ENCODE measurements at places on chromosomes 7 and 10.

- no peak for DNase-seq
These were observed 26.6 kb downstream of the DIP2C start for GRCh38 chr10:662686-663465.

- DNase-seq, result no peak
These were observed 117.4 kb downstream of the INPP5A start for GRCh38 chr10:132654708-132655661.

- no peak for DNase-seq
These were observed 358.3 kb downstream of the AUTS2 start for GRCh38 chr7:69956541-69956940.

GRCh38 chr10:31346953-31347352 is 27.9 kb downstream of the ZEB1 start:
- DNase-seq, result no peak

GRCh38 chr7:96093435-96093834 is 228.5 kb downstream of the SLC25A13 start:
- no peak for DNase-seq

- no peak for DNase-seq
These were observed 143.8 kb upstream of the BMPER start for GRCh38 chr7:33761449-33762080.

GRCh38 chr7:74674166-74674565 is 16.6 kb downstream of the GTF2I start:
- no peak for DNase-seq

GRCh38 chr10:4012848-4013247 is 227.8 kb upstream of the KLF6 start:
- no peak for DNase-seq

- no peak for DNase-seq
These were observed 142.7 kb downstream of the ELFN1 start for GRCh38 chr7:1812509-1813393.

DNA sequence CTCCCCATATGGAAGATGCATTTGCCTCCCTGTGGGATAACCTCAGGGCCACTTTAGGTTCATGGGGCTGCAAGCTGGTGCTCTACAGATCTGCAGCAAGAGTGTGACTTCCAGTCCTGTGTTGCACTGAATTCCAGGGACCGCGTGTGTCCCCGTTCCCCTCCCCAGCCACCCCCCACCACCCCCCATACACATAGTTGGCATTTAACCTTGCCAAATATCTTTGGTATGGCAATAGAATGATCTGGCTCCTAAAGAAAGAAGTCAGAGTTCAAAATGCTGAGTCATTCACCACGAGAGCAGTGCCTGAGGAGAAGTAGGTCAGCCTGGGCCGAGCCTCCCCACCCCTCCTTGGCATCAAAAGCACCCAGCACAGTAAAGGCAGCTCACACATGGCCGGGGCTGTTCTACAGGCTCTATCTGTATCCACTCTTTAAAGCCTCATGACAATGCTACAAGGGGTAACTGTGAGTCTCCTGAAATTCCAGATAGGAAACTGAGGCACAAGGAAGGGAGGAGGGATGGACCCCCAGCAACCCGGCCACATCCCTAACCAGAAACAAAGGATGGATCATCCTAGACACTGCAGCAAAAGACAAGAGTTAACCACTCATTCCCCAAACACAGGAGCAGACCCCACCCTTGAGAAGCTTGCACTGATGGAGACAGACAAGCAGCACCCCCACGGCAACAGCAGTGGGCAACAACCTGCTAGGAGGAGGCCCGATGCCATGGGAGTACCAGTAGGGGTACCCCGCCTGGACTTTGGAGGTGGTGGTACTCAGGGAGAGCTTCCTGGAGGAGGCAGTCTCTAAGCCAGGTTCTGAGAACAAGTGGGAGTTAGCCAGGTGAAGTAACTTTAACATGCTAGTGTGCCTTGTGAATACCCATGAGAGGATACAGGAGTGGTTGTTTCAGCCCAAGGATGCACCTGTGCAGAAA is 70.3 kb upstream of the NANOS1 start:
- no peak for DNase-seq

- DNase-seq, result no peak
These were observed 197.5 kb downstream of the MALRD1 start for GRCh38 chr10:19245889-19246752.

DNA sequence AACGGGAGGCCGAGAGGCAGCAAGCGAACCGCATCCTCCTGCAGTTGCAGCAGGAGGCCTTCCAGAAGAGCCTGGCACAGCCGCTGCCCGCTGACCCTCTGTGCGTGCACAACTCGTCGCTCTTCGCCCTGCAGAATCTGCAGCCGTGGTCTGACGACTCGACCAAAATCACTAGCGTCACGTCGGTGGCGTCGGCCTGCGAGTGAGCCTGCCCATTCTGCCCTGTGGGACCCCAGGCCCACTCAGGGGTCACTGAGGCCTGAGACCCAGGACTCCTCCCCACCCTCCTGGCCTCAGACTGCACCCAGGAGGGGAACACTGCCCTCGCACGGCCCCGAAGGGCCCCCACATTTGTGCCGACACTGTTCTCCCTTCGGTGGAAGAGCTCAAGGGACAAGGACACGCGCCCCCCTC is 5.6 kb downstream of the TLX1 start:
- DNase-seq, result no peak

DNA sequence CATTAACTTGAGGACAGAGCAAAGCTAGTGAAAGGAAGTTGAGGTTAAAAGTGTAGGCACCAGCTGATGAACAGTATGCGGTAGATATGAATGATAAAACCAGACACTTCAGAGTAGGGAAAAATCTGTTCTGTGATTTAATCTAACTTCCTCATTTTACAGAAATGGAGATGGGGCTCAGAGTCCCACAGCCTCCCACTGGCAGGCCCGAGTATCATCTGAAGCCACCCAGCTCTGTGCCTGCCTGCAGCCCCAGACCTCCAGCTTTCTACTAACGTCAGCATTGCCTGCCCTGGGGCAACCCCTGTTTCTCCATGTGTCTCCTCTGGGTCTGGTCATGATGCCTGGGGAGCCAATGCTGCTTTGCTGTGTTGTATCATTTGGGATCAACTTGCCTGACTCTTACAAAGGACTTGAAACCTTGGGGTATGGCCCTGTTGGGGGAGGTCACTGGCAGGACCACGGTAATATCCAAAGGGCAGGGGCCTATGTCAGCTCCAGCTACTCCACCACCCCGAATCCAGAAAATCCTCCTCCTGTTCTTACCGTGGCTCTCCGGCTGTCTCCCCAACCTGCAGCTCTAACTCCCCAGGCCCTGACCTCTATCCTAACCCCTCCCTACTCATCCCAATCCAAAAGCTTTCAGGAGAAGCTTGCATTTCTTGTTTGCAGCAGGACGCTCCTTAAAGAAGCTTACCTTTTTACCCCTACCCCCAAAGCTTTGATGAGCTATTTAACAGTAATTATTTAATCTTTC is 56.2 kb upstream of the NPY start:
- DNase-seq, result no peak

DNA sequence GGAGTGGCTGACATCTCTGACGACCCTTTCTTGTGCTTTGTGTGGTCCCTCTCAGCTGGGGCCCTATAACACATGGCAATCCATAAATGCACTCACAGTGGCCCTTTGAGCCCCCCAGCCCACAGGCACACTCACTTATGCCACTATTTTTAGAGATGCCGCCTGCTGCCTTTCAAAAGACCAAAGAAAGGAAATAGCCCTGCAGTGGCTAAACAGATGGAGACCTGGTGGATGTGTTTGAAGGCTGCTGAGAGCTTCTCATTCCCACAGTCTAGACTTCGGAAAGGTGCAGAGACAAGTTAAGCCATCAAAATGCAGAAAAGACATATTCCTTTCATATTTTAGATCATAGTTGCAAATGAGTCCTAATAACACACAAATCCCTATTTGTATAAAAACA is 42.0 kb upstream of the PDZD8 start:
- no peak for DNase-seq

GRCh38 chr7:18096087-18096486 is 68.4 kb upstream of the PRPS1L1 start:
- no peak for DNase-seq

DNA sequence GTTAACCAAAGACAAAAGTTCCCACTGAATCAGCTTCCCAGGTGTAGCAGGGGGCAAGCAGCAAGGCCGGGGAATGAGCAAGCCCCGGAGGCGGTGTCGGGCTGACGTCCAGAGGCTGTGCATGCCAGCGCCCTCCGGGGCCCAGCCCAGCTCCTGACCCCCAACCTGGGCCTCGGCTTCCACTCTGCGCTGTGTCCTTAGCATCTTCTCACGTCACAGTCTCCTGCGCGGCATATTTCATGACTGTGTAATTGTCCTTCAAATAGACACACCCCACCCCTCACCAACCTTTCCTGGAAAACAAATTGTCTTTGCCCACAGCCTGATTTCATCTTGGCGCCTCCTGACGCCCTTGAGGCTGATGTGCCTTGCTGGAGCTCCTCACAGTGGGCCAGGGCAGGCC is 133.5 kb downstream of the RGS10 start:
- no peak for DNase-seq

DNA sequence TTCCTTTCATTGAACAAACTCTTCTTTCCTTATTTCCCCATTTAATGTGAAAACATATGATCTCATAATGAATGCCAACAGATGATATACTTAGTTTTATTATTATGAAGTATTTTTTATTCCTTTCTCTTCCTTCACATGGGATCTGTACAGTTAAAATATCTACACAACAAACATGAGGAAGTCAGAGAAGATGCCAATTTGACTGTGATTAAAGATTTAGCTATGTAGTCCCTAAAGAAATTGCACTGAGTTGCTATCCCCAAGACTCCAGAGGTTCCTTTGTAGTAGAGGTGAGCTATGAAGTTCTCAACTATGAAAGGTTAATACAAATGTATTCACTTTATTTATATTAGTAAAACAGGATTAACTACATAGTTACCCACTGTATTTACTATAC is 60.6 kb upstream of the LRRN3 start:
- DNase-seq, result no peak

DNA sequence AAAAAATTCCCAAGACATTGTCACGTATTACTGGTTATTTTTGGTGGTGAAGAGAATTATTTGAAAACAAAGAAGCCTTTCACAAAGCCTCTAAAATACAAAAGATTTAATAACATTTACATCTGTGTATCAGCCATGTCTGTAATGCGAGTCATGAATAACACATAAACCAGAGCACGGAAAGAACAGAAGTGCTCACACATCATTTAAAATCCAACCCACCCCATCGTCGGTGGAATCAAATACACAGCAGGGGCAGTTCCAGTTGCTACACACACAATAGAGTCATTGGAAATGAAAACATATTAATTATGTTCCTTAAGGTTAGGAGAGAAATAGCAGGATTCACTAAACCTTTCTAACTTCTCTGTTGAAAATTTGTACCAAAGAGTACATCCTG is 1097.3 kb downstream of the KCNMA1 start:
- DNase-seq, result no peak

DNA sequence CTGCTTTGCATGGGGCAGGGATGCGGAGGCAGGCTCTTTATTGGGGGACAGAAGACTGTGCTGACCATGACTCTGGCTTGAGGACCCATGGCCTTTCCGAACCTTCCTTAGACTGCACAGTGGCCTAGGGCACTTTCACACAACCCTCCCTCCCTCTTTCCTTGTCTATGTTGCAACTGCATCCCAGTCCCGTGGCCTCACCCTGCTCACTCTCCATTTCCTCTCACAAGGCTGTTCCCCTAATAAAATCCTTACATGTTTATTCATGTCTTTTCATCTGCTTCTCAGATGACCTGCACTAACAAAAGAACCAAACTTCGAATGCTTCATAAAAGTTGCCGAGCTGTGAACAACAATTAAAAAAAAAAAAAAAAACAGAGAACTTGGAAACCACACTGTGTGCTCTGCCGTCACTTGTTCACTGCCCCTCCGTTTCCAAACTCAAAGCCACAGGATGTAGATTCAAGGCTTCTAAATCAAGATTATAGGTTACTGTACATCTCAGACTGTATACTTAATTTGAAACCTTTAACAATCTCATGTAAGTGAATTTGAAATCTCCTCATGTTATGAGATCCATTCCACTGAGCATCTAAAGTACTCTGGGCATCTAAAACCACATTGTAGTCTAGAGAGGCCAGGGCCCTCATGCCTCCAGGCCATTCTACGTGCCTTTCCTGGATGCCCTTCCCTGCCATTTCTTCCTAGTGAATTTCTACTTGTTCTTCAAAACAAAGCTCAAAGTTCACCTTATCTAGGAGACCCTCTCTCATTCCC is 265.9 kb downstream of the SNX13 start:
- DNase-seq, result no peak

GRCh38 chr10:103787331-103787730 is 68.0 kb downstream of the SH3PXD2A start:
- DNase-seq, result no peak

GRCh38 chr7:132416395-132416794 is 159.9 kb downstream of the PLXNA4 start:
- DNase-seq, result no peak

GRCh38 chr7:100835903-100836811 is 8.8 kb upstream of the EPHB4 start:
- DNase-seq, result no peak

- no peak for DNase-seq
These were observed 421.3 kb upstream of the GALNT17 start for GRCh38 chr7:70710651-70711050.
